ENCODE measurements at places on chromosomes 5 and 9.

GRCh38 chr5:93830893-93831292, 89.5 kb upstream of the POU5F2 start:
- DNase-seq, result no peak

GRCh38 chr9:21576331-21577189, 94.4 kb upstream of the IFNE start:
- DNase-seq, result peak; percentile 40

DNA sequence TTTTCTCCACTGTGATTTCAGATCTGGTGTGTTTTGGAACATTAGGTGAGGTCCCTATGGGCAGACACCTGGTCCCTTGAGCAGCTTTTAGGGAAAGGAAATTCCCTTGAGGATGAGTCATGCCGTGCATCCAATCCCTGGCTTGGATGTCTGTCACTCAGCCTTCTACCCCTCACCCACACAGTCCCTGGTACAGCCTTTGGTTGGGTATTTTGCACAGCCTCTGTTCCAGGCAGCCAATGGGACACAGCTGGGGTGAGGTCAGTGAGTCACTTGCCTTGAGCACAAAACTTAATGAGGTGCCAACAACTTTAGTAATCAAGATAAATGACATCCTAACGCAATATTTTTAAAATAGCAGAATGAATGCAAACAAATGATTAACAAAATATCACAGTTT, 22.7 kb upstream of the SVEP1 start:
- DNase-seq, result no peak

GRCh38 chr9:121671612-121672155, 20.2 kb downstream of the DAB2IP start:
- peak; percentile 26 for DNase-seq

GRCh38 chr9:16459421-16460148, 410.9 kb downstream of the BNC2 start:
- DNase-seq, result no peak

Data from T47D (cell line).